ENCODE measurements at places on chromosomes 12 and 14.

GRCh38 chr14:75170772-75171171 lies 5.6 kb downstream of the TMED10 start:
- no peak for DNase-seq

DNA sequence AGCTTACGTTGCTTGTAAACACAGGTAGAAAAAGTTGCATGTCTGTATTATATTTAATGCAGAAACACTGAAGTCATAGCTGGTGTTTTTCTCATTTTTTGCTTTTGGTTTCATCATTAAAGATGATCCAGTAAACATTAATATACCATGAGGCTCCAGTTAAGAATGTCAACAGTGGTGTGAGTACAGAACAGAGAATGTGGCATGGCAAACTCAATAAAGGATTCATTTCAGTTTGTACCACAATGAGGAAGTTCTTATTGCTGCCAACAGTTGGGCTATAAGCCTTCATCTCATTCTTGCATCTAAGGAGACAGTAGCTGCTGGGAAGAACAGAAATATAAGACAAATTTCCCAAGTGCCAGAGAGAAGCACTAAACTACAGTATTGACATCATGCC lies 72.1 kb upstream of the ST8SIA1 start:
- DNase-seq = no peak

GRCh38 chr12:40892528-40892927 lies 200.3 kb downstream of the CNTN1 start:
- no peak for DNase-seq

GRCh38 chr14:70714055-70714550 lies 72.4 kb downstream of the TTC9 start:
- DNase-seq = no peak

DNA sequence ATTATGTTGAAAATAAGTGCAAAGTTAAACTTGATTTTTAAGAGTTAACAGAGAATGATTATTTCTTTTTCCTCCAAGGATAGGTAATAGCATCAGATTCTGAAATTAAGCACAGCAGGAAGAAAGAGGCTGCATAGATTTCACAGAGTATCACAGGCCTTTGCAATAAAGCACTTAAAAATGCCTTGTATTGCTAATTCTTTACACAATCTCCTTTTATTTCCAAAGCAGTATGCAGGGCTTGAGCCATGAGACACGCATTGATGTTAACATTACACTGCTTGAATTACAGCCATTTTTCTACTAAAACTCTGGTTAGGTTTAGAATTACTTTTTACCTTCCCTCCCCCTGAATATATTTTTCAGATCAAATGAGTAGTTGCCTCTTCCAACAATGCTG lies 398.3 kb downstream of the BCAT1 start:
- DNase-seq = no peak

DNA sequence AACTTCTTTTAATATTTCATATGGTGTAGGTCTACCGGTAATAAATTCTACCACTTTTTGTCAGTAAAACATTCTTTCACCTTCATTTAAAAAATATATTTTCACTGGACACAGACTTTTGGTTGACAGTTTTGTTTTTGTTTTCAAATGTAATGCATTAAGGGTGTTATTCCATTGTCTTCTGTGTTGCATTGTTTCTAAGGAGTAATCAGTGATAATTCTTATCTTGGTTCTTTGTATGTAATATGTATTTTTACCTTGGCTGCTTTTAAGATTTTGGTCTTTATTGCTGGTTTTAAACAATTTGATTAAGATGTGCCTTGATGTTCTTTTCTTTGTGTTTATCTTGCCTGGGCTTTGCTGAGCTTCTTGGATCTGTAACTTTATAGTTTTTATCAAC lies 4.1 kb downstream of the MAP1LC3B2 start:
- DNase-seq = no peak

- DNase-seq = no peak
Measured at GRCh38 chr12:52710730-52711129, 7.4 kb upstream of the KRT77 start.

DNA sequence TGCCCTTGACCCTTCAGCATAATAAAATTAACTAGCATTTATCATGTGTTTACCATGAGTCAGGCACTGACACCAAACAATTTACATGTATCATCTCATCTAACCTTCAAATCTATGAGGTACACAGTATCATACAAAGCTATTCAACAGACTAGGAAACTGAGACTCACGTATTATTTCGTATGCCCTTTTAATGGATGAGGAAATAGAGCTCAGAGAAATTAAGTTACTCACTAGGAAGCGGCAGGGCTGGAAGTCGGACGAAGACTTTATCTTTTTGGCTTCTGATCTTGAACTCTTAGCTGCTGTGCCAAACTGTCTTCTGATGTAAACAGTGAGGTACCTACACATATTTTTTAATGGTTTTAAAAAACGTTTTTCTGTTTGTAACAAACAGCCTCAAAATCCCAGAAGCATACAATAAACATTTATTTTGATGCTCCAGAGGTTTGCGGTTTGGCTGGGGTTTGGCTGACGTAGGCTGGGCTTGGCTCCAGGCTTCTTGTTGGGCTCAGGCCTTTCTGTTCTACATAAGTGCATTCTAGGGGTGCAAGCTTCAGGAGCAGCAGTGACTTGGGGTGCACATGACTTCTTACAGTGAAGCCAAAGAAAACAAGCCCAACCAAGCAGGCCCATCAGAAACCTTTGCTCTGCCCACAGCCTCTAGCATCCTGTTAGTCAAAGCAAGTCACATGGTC lies 184.7 kb downstream of the TBX5 start:
- DNase-seq = no peak

GRCh38 chr12:15688202-15688736 lies 100.9 kb downstream of the EPS8 start:
- DNase-seq = no peak

Measured in stimulated activated CD8-positive, alpha-beta memory T cell treated with anti-CD3 and anti-CD28 coated beads, Interleukin-12 subunit alpha, Interleukin-12 subunit beta, amount 100 ng/mL, for 4 hours (primary cell).